ENCODE measurements at places on chromosomes 2 and 18.

DNA sequence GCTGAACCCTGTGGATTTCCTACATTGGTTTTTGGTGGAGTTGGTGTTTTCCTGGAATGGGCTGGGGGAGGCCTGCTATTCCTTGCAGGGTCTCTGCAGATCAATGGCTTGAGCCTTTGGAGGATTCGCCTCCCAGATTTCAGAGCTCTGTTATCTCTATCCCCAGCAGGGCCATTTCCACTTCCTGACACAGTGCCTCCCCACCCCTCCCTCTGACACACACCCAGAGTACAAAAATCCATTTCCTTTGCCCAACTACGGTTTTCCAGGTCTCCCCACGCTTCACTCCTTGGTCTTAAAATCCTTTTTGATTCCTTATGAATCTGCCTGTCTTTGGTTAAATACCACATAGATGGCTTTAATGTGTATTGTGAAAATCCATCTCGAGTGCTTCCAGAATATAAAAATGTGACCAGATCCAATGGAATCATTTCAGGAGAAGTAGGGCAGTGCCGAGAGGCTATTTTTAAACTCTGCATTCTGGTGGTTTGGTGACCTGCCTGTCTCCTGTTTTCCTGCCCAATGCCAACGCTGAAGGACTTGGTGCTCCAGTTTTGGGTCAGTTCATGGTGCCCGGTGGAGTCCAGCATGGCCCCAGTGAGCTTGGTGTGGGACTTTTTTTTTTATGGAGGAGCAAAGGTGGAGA, 60.9 kb downstream of the ARL4C start:
- DNase-seq, result no peak

DNA sequence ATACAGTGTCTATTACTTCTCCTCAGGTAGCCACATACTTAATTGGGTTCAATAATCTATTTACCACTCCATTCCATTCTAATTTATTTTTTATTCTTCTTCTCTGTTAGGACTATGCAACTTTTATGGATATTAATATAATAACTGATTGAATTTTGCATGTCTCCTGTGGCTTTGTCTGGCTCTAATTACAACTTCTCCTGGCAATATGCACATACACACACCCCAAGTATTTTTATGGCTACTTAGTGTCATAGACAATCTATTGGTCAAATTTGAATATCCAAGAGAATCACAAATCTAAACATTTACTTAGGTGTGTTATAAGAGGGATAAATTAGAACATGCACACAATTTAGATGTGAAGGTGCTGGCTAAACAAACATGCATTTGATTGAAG, 73.1 kb downstream of the BOD1L2 start:
- no peak for DNase-seq

DNA sequence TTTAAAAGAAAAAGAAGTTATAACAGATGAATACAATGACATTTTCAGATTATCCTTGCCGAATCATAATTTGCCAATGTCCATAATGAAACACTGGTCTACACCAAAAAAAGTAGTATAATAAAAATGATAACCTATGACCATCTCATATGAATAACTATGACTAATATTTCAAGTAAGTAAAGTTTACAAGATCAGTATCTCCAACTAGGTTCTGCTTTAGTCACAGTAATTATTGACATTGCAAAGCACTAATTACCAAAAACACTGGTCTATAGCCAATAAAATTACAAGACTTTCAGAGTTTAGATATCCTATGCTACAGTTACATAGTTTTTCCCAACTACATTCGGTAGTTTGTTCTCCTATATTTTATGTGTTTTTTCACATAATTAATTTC, 136.7 kb downstream of the MEMO1 start:
- no peak for DNase-seq

DNA sequence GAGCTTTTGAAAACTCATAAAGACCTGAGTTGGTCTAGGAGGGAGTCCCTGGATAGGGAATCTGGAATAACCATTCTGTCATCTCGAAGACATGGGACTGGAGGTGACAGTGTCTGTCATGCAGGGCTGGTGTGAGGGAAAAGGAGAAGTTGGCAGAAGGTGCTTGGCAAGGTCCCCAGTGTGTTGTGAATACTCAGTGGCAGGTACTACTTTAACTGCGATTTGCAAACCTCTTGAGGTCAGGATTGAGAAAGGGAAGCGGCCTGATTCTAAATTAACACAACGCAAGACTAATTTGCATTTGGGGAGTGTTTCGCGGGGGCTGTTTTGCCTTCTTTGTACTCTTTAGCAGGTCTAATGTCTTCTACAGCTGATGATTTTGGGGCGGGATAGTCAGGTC, 77.0 kb upstream of the TMEM200C start:
- DNase-seq, result no peak

DNA sequence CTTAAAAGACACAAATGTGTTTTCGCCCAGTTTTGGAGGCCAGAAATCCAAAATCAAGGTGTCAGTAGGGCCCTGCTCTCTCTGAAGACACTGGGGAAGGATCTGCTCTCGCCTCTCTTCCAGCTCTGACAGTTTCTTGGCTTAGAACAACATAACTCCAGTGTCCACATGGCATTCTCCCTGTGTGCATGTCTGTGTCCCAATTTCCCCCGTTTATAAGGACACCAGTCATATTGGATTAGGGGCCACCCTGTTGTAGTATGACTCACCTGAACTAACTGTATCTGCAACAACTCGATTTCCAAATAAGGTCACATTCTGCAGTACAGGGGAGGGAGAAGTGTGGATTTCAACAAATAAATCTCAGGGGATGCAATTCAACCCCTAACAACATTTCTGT, 263.2 kb downstream of the SS18 start:
- DNase-seq, result no peak

DNA sequence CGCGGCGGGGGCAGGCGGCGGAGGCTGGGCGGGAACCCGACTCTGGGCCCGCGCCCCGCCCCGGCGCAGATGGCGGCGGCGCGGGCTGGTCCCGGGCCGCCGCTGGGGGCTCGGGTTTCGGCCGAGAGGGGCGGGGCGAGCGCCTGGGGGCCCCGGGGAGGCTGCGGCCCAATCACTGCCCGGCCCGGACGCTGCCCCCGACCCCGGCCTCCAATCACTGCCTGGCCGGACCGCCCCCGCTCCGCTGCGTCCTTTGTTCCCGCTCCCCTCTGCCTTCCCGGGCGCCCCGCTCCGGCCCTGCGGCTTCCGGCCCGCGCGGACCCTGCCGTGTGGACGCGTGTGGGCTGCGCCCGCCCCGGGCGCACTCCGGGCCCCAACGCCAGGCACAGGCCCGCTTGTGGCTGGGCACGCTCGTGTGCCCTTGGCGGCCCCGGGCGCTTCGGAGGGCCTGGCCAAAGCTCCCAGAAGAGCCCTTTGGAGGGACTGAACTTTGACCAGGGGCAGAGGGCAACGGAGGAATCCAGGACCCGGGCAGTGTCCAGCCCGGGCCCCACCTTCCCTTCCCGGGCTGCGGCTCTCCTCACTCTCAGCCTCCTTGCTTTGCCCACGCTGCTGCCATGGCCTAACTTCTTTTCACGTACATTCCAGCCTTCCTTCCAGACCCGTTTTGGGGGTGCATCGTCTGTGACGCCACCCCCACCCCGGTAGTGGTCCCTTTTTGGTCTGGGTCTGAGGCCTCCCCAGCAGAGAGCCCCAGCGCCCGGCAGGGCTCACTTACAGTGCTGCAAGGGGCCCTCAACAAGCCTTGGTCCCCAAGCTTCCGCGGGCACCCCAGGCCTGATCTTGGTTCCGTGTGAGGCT, 27.1 kb upstream of the PTMA start:
- no peak for DNase-seq

GRCh38 chr2:164427111-164427510, 194.2 kb downstream of the GRB14 start:
- DNase-seq, result no peak
